ENCODE measurements at places on chromosomes 1 and 21. TPM values are rescaled to one million over a fixed set of nuclear protein-coding genes. Genes with fewer than 3 reads are reported as not detected.

The GBP6 gene
- total RNA-seq, result 0.11 TPM

The KRTAP12-2 gene
- not detected for total RNA-seq

The GJB3 gene
- not detected for total RNA-seq

The FCER1A gene
- total RNA-seq, result not detected

The KIFAP3 gene
- total RNA-seq, result 20.5 TPM

The SLC1A7 gene
- not detected for total RNA-seq

The OR2T35 gene
- not detected for total RNA-seq

The TFF2 gene
- total RNA-seq, result not detected

The PLA2G5 gene
- total RNA-seq, result not detected

The HJV gene
- not detected for total RNA-seq

The LPAR3 gene
- 1.4 TPM for total RNA-seq

The TMEM52 gene
- 0.33 TPM for total RNA-seq

The VPS72 gene
- 91.0 TPM for total RNA-seq

The SYT11 gene
- total RNA-seq, result 7.4 TPM

The DCST2 gene
- not detected for total RNA-seq

DNA sequence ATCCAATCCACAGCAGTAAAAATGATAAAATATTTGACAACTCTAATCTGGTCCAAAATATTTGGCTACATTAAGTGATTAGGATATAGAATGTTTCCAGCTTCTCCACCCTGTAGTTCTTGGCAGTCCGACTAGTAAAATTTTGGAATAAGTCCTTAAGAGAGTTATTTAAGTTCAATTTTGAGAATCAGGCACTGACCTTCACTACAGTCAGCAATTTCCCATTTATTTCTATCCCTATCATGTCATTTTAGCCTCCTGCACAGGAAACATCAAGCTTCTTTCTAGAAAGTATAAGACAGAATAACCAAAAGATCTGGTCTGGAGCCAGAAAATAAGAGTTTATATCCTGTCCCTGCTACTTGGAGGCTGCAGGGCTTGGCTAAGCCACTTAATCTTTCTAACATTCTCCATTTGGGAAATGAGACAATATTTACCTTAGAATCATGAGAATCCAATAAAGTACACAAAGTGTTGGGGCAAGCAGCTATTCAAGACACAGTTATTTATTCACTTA is 162.2 kb downstream of the DPYD start:
- DNase-seq, result no peak

- no peak for DNase-seq
Measured at GRCh38 chr21:46559291-46559983, 45.4 kb downstream of the S100B start.

GRCh38 chr1:228809621-228810394 is 74.5 kb downstream of the RHOU start:
- no peak for DNase-seq

GRCh38 chr1:224563666-224564065 is 52.5 kb upstream of the CNIH3 start:
- DNase-seq, result no peak

GRCh38 chr1:231027136-231027925 is 12.7 kb downstream of the FAM89A start:
- no peak for DNase-seq

GRCh38 chr1:154342836-154343472 is 17.6 kb downstream of the ATP8B2 start:
- no peak for DNase-seq

DNA sequence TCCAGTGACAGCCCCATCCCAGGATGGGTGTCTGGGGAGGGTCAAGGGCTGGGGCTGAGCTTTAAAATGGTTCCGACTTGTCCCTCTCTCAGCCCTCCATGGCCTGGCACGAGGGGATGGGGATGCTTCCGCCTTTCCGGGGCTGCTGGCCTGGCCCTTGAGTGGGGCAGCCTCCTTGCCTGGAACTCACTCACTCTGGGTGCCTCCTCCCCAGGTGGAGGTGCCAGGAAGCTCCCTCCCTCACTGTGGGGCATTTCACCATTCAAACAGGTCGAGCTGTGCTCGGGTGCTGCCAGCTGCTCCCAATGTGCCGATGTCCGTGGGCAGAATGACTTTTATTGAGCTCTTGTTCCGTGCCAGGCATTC is 24.2 kb downstream of the PCSK9 start:
- no peak for DNase-seq

- DNase-seq, result peak; percentile 59
Measured at GRCh38 chr1:3170561-3171453, 101.8 kb downstream of the PRDM16 start.

DNA sequence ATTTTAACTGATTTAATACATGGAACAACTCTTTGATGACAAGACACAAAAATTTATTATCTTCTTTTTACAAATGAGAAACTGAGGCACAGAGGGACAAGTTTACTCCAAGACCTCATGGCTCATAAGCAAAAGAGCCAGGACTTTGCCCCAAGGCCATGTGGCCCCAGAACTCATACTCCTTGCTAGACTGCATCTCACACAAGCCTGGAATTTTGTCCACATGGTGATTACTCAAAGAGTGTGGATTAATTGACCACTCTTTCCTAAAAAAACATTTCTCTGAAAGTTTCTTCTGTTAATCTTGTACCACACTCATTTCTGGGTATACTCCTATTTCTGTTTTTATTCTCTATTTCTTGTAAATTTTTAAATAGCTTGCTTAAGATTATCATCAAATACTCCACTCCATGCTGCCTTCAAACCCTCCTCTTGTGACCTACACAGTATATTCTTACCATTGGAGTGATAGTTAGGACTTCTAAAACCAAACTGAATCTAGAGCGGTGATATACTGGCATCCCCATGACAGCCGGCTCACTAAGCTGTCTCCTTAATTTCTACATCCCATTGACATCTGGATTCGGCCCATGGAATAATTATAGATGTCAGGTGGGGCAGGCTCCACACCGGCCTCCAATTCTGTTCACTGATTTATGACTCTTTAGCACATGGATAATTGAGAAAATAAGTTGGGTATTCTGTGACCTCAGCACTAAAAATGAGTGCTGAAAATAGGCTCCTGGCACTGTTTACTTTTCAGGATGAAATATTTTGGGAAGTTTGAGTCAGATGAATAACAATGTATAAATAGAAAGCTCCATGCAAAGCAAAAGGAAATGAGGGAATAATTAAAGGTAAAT is 16.1 kb downstream of the RGS4 start:
- no peak for DNase-seq

DNA sequence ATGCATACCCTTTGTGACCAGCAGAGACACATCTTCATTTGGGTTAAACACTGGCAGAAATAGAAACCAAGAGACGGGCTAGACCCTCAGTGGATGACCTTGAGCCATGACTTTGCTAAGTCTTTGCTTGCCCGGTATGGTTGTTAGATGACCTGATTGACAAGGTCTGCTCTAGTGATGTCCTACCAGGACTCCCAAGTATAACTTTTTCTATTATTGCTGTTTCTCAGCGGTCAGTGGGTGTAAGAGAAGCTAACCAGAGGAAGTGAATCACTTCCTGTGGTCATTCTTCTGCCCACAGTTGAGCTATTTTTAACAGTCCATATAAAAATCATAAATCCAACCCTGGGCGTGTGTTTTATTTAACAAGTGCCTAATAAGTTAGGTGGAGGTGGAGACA is 126.2 kb upstream of the ETS2 start:
- DNase-seq, result peak; percentile 50

DNA sequence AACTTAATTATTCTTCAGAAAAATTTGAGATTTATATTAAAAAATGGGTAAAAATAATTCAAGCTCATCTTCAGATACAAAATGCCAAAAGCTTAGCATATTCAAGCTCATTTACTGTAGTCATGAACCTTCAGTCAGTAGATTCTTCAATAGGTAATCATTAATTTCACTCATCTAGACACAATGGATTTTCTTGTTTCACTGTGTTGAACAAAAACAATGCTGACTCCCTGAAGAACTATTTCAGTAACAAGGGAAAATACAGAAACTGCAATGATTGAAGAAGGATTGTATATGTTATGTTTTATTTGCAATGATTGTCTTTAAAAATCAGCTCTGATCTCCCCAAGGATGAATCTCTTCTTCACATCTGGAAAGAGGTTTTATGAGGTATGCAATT is 9.2 kb upstream of the HOOK1 start:
- DNase-seq, result no peak

- peak; percentile 28 for DNase-seq
Measured at GRCh38 chr1:233656687-233657086, 42.8 kb downstream of the KCNK1 start.

DNA sequence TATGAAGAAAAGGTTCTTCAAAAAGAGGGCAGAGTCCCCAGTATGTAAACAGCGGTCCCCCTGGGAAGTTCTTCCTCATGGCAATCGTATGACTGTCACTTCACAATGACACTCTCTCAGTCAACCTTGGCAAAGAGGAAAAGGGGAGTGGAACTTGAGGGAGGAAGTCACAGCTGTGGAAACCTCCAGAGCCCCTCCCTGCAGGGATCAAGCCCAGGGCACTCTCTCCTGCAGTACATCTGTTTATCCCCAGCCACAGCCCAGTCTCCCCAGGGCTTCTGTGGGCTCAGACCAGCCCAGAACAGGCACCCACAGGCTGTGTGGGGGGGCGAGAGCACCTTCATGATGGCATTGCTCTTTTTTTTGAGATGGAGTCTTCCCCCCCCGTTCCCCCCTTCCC is 2.0 kb downstream of the ATP13A2 start:
- no peak for DNase-seq

- peak; percentile 91 for DNase-seq
Measured at GRCh38 chr21:39660191-39660980, 47.6 kb downstream of the B3GALT5 start.

DNA sequence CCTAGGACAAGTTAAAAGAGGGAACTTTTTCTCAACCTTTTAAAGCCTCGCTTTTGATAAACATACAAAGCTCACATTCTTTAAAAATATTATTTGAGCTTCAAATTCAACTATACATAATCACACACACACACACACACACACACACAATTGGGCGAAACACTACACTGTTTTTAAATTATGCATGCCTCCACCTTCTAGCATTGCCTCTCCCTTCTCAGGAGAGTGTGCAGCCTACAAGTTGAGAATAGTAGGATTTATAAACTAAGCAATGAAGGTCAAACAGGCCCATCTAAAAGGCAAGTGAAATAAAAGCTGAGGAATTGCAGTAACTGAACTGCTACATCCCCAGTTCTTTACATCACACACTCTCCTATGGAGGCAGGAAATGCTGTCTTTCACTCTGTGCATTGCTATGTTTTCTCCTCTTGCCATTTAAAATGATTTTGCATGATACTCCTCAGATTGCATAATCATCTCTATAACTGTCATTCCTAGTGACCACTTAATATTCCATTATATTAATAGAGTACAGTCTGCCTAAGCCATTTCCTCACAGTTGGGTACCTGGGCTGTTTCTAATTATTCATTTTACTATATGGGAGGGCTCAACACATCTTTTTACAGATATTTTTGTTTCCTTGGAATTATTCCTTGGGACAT is 92.5 kb upstream of the KCNE2 start:
- no peak for DNase-seq

- DNase-seq, result no peak
Measured at GRCh38 chr1:47682786-47683350, 245.0 kb downstream of the FOXD2 start.

DNA sequence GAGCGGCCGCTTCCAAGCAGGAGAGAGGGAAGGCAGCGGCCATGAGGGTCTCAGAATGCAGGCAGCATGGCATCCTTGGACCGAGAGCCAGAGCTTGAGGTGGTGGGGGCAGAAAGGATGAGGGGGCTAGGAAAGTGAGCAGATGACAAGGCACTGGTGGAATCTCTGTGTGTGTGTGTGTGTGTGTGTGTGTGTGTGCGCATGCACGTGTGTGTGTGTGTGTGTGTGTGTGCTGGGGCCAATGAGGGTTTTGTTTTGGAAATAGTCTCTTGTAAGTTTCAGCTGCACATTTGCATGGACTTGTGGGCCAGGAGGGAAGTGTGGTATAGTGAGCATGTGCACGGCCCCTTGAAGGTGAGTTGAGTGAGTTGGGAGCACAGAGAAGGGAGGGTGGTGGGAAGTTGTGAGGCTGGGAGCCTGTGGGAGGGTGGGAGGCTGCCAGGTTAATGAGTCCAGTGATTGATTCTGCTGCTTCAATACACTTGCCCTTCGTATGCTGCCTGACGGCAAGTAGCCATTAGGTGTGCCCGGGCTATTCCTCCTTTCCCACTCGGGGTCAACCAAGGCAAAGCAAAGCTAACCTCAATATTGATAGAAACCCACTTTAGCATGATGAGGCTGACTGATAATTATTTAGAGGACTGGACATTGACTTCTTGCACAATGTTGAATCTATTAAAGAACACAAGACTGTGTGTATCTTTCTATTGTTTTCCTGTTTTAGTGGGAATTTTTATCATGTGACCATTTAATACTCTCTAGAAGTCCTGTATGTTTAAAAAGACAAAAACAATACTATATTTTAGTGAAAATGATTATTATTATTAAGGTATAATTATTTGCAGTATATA is 80.3 kb downstream of the PROX1 start:
- DNase-seq, result no peak

GRCh38 chr1:46491443-46492268 is 2.0 kb downstream of the DMBX1 start:
- DNase-seq, result no peak

- DNase-seq, result peak; percentile 30
Measured at GRCh38 chr1:17307946-17308345, at the start of gene PADI4. TSS of gene PADI4 (plus strand) at chr1:17308197. CDS start at chr1:17308223, 26 bp downstream.

- DNase-seq, result no peak
Measured at GRCh38 chr1:2027961-2028583, 8.9 kb downstream of the GABRD start.

DNA sequence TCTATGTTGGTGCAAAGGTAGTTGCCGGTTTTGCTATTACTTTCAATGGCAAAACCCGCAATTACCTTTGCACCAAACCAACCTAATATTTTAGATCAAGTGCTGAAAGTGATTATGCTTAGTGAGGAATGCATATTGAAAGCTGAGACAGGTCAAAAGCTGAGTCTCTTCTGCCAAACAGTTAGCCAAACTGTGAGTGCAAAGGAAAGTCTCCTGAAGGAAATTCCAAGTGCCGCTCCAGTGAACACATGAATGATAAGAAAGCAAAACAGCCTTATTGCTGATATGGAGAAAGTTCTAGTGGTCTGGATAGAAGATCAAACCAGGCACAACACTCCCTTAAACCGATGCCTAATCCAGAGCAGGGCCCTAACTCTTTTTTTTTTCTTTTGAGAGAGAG is 83.1 kb upstream of the ERRFI1 start:
- no peak for DNase-seq
